GM18507 (cell line): ENCODE measurements at places on chromosomes 13 and 19.

- DNase-seq, result no peak
Measured at GRCh38 chr13:110483386-110483968, 78.0 kb downstream of the RAB20 start.

GRCh38 chr19:28425046-28425931 is 787.7 kb downstream of the UQCRFS1 start:
- DNase-seq, result no peak

DNA sequence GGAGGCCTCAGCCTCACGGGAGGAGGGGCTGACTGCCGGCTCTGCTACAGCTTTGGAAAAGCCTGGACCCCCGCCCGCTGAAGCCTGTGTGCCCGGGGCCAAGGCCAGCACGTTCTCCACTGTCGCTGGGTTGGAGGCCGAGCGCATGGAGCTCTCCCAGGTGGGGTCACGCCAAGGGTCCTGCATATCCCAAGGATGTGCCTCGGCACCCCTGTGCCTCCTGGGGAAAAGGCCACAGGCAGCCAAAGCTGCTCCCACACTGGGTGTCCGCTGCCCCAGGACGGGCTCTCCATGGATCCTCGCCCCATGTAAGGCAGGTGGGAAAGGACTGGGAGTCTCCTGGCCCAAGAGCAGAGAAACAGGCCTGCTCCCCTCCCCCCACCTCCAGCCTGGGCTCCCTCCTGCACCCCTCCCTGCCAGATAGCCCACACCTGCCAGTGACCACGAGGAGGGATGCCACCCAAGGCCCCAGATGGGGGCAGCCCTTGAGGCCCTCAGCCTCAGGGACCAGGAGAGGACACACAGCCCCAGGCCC is 64.0 kb downstream of the MLLT1 start:
- no peak for DNase-seq

DNA sequence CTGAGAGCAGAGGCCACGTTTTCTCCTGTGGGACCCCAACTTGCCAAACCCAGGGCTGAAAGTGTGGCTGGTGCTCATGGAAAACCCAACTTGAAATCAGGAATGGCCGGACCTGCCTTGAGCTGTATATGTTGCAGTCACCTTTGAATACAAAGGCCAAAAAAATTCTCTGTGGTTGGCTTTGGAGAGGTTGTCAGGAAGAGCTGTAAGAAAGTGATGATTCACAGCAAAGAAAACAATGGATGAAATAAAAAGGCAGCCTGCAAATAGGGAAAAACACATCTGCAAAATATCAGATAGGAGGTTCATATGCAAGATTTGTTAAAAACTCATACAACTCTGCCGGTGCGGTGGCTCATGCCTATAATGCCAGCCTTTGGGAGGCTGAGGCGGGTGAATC is 715.8 kb downstream of the UQCRFS1 start:
- no peak for DNase-seq

GRCh38 chr13:60661521-60661920 is 264.5 kb downstream of the TDRD3 start:
- no peak for DNase-seq

- no peak for DNase-seq
Measured at GRCh38 chr13:44317752-44318151, 55.9 kb upstream of the SERP2 start.

DNA sequence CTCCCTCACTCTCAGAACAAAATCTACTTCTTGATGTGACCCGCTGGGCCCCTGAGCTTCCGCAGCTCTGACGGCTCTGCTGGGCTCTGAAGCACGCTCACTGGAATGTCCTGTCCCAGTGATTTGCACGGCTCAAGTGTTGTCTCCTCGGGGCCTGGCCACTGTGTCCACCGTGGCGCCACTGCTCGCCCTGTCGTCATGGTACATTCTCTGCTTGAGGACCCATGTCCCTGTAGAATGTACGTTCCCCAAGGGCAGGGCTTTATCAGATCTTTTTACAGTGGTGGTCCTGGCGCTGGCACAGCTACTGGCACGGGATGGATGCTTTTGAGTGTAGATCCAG is 12.1 kb downstream of the KLHL26 start:
- no peak for DNase-seq

DNA sequence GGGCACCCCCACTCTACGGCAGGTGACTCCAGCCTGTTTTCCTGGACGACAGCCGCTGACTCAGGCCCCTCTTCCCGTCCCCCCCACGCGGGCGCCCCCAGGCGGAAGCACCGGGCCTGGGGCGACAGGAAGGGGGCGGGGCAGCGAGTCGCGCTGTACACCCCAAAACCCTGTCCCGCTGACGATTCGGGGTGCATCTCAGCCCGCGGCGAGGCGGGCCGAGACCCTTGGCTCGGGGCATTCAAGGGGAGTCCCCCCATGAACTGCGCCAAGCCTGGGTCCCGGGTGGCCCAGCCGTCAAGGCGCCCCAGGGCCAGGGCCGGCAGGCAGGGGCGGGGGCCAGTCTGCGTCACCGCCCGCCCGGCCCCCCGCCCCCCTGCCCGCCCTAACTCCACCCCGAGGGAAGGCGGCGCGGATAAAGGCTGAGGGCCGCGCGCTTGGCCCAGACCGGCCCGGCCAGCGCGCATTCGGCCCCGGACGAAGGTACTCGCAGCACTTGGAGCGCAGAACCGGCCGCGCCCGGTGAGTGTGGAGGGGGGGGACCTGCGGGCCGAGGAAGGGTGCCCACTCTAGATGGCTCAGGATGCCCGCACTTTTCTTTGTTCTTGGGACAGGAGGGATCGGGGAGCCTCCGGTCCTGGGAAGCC is at the start of gene MIDN:
Gene MIDN, plus strand, starts transcription at position 445 of the 647 bp plus-strand sequence. CDS start 1,714 bp downstream, outside the sequence.
- peak; percentile 47 for DNase-seq

- DNase-seq, result no peak
Measured at GRCh38 chr13:49220856-49221589, 885 bp downstream of the MLNR start.

- DNase-seq, result no peak
Measured at GRCh38 chr13:98783856-98784478, 31.5 kb upstream of the SLC15A1 start.

- DNase-seq, result no peak
Measured at GRCh38 chr13:26500618-26501320, 56.7 kb upstream of the WASF3 start.

DNA sequence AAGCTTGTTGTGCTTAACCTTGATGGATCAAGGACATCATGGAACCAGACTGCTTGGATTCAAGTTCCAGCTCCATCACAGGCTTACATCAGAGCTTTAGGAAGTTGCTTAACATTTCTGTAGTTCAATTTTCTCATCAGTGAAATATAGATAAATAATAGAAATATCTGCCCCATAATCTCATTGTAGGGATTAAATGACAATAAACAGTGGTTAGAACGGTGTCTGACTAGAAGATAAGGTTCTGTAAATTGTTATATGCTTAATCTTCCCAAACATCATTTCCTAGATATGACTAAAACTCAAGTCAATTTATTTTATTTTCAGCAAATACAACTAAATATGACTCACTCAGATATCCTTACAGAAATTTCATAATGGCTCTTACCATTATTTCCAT is 83.5 kb downstream of the SLITRK1 start:
- DNase-seq, result no peak

GRCh38 chr13:114099191-114099590 is 33.2 kb downstream of the RASA3 start:
- peak; percentile 47 for DNase-seq

- DNase-seq, result no peak
Measured at GRCh38 chr13:79749984-79750551, 269.1 kb downstream of the NDFIP2 start.

- DNase-seq, result peak; percentile 56
Measured at GRCh38 chr19:52007806-52008557, at the start of gene ZNF615. Gene ZNF615, minus strand, starts transcription at chr19:52008211. Its CDS starts 4,500 bp downstream, at chr19:52003711.

DNA sequence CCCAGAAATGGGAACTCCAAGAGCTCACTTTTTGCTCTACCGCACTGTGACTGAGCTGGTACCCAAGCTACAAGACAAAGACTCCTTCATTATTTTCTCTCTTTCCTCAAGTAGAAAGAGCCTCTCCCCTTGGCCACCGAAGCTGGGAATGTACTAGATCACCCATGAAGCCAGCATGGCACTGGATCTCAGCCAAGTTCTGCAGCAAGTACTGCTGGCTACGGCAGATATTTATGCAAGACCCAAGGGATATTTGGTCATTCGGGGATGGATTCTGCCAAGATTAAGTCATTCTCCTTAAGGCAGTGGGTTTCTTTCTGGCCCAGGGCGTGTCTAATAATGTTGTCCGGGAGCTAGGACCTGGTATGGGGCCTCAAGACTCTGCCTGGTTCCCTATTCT is 633.5 kb downstream of the SLITRK1 start:
- DNase-seq, result no peak

GRCh38 chr19:34274827-34275625 is 20.7 kb downstream of the GARRE1 start:
- DNase-seq, result no peak

- no peak for DNase-seq
Measured at GRCh38 chr19:14476327-14476672, 1.1 kb upstream of the PTGER1 start.

DNA sequence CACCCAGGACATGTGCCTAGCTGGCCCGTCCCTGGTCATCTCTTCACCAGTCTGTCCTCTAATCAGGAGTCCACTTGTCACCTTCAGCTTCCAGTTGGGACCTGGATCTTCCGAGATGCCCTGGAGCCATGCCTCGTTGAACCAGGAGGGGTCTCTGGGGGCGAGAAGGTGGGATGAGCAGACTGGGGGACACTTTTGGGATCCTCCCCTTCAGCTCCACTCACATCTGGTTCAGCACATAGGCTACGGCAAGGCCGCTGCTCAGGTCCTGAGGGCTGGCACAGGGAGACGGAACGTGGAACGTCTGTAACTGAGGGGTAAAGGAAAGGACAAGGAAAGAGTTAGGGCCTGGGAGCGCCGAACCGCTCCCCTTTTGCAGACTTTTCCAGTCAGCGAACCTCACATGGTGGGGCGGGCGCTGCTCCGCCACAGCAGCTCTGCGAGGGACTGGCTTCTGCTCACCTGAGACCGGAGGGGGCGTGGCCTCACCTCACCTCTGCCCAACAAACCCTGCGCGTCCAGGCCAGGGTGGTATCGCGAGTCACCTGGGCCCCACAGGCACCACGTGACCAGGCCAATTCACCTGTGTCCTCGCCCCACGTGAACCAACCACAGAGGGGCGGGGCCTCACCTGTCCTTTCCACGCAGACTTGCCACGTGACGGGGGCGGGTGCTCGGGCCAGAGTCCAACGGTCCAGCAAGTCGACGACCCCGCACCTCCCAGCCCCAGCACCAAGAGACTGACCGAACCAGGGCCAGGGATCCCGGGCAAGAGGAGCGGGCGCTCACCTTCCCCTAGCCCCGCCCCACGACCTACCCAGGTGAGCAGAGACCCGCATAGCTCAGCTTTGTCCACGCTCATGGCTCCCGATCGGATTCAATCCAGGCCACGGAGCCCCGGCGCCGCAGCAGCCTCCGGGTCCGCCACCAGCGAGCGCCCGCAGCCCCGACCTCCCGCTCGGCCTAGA is at the start of gene HOOK2:
Gene HOOK2, minus strand, starts transcription at position 965 of the 968 bp plus-strand sequence. Its CDS starts 103 bp downstream, at position 862.
- DNase-seq, result no peak

- no peak for DNase-seq
Measured at GRCh38 chr19:991174-991931, 7.2 kb downstream of the WDR18 start.

DNA sequence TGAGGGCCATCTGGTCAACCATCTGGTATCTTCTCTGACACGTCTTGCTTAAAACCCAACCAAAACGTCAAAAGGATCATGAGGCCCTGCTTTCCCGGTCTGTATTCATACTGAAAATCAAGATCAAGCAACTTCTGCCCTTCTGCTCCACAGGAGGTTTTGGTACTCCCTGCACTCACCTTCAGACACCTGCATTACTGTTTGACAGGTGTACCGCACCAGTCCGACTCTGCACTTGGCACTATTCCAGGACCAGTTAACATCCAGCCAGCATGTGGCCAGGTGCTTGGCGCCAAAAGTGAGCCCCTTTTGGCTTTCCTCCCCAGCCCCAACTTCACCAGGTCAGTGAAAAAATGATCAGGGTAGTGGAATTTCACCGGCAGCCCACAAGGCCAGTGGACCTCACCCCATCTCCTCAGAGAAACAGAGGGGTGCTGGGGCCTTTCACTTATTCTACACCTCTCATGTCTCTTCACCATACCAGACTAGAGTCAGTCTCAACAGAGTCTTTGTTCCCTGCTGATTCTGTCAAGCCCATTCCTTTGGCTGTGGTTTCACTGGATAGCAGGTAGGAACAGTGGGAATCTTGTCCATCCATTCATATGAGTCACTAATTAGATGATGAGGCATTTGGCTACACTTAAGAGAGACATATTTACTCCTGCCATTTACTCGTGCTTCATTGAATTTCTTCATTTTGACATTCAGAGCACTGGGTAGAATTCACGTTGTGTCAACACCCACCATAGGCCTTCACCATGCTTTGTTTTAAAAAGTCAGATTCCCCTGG is 85.3 kb downstream of the ZNF726 start:
- DNase-seq, result no peak

DNA sequence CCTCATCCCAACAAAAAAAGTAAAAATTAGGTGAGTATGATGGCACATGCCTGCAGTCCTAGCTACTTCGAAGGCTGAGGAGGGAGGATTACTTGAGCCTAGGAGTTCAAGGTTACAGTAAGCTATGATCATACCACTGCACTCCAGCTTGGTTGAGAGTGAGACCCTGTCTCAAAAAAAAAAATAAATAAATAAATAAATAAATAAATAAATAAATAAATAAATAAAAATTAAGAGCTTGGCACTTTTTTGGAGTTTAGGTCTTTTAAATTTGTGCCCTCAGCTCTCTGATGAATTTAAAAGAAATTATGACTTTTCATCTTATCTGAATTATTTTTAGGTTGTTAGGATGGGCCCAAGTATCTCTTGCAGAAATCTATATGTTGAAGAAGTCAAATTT is 8.9 kb downstream of the ZNF420 start:
- no peak for DNase-seq

- no peak for DNase-seq
Measured at GRCh38 chr13:25046985-25047511, 48.9 kb upstream of the PABPC3 start.

DNA sequence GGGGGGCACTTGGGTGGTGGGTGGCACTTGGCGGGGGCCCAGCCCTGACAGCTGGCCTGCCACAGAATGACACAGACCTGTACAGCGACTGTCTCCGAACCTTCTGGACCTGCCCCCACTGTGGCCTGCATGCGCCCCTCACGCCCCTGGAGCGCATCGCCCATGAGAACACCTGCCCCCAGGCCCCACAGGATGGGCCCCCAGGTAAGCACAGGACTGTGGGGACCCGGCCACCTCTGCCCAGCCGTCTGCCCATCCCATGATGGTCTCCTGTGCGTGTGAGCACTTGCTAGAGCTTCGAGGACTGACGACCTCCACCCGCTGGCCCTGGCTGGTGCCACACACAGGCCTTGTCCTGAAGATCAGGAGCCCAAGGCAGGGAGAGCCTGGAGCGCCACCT is 32.0 kb downstream of the DHX34 start:
- no peak for DNase-seq
